ENCODE measurements at places on chromosomes 16 and 17.

- no peak for DNase-seq
Observed at GRCh38 chr17:59620518-59621259, 994 bp downstream of the CLTC start.

DNA sequence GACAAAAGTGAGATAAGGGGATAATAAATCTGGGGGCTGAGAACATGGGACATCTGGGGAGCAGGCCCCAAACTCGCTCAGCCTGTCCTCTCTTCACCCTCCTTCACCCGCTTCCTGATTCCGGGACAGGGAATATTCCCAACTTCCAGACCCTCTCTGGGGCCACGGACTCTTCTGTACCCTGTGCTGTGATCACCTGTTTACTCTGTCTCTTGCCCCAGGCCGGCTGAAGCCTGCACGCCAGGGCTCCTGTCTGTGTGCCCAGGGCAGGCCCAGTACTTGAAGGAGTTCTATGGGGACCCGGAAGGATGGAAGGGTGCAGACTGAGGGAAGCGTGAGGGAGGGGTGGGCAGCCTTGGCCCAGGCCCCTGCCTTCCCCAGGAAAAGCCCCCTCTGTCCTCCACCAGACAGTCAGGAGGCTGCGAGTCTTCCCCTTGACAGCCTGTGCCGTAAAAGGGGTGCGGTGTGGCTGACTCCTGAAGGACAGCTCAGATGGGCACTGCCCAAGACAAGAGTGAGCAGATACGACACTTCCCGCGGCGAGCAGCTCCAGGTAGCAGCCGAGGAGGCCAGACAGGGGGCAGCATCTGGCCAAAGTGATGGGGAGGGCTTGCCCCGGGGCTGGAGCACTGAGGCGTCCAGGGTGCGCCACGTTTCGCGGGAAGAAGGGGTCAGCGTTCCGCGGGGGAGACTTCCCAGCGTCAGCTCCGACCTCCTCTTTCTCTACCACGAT lies 1.0 kb upstream of the CCNF start:
- DNase-seq = no peak

DNA sequence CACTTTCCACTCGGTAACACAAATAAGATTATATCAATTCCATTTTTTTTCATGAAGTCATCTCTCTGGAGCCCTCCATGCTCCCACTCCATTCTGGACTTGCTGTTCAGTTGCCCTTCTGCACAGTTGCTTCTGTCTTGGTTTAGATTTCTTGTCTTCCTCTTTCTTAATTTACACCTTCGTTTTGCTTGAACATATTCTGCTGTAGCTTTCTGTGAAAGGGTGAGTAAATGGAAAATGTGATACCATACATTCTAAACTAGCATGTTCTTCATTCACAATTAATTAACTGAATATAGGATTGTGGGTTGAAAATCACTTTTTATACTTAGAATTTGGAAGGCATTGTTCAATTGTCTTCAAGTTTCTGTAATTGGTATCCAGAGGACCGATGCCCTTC lies 69.6 kb downstream of the VMP1 start:
- DNase-seq = no peak

DNA sequence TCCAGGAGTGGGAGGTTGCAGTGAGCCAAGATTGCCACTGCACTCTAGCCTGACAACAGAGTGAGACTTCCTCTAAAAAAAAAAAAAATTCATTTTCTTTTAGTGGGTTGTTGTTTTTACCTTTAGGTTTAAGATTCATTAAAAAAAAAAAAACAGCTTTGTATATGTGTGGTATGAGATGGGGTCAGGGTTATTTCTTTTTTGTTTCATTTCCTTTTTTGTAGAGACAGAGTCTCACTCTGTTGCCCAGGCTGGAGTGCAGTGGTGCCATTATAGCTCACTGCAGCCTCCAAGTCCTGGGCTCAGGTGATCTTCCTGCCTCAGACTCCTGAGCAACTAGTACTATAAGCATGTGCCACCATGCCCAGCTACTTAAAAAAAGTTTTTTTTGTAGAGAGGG lies 47.0 kb downstream of the BCAS3 start:
- DNase-seq = no peak
